ENCODE measurements at places on chromosomes 13 and 19.

DNA sequence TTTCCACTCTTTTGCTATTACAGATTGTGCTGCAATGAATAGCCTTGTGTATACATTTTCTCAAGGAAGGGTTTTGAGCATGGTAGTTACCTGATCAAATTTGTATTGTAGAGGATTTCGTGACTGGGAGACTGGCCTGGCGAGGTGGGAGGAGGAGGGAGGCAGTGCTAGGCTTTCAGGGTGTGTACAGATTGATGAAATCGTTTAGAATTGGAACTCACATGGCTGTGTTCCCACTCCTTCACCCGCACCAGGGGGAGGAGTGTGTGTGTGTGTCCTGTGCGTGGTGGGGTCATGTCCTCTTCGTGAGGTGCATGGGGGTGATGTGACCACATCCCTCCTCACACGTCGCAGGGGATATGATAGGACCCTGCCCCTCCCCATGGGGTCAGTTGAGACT lies 8.3 kb downstream of the PGLYRP1 start:
- no peak for DNase-seq
- no peak overlapping the region for H3K27ac ChIP-seq
- H3K27me3 ChIP-seq = peaks cover 5% of the 10 kb centered on the region
- H3K4me1 ChIP-seq = peaks cover 15% of the 10 kb centered on the region
- peak overlapping the region; percentile 29 for H3K4me3 ChIP-seq

DNA sequence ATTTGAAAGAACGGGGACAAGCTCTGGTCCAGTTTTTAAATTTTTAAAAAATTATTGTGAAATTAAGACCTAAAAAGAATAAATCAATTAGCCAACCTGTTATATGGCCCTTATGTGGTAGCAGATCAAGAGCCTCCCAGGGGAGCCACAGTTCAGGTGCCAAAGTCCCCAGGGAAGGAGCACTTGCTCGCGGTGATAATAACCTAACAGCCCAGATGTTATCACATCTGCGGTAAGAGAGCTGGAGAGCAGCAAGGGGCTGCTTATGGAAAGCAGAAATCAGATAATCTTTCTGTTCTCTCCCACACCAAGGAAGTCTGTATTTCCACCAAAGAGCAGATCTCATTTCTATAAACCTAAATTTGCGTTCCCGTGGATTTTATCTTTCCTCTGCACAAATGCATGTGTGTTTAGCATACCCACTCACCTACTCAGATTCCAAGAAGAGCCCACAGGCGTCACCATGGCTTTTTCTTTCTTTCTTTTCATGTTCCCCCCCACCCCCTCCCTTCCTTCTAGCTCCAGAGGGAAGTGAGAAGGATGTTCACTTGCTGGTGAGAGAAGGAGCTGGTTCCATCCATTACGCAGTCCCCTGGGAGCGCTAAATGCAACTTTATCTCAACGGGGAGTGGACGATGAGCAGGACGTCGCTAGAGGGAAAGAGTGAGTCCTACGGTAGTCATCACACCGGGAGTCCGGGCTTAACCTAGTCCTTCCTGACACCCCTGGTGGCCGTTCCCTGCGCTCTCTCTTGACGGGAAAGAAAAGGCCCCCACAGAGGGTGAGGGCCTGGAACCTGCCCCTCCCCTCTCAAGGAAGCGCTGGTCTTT lies 1.6 kb upstream of the POU4F1 start:
- H3K4me1 ChIP-seq = peaks cover 11% of the 10 kb centered on the region
- H3K27ac ChIP-seq = no peak overlapping the region
- no peak for DNase-seq
- no peak overlapping the region for H3K4me3 ChIP-seq

- no peak overlapping the region for H3K4me3 ChIP-seq
- no peaks in the 10 kb centered on the region for H3K27me3 ChIP-seq
- no peaks in the 10 kb centered on the region for H3K4me1 ChIP-seq
Measured at GRCh38 chr13:28624707-28625432, 34.1 kb upstream of the POMP start.

- no peak overlapping the region for H3K4me3 ChIP-seq
- H3K27ac ChIP-seq = no peak overlapping the region
- peaks cover 18% of the 10 kb centered on the region for H3K4me1 ChIP-seq
- H3K36me3 ChIP-seq = no peaks in the 10 kb centered on the region
Measured at GRCh38 chr13:46617229-46617721, 64.3 kb downstream of the LRCH1 start.

DNA sequence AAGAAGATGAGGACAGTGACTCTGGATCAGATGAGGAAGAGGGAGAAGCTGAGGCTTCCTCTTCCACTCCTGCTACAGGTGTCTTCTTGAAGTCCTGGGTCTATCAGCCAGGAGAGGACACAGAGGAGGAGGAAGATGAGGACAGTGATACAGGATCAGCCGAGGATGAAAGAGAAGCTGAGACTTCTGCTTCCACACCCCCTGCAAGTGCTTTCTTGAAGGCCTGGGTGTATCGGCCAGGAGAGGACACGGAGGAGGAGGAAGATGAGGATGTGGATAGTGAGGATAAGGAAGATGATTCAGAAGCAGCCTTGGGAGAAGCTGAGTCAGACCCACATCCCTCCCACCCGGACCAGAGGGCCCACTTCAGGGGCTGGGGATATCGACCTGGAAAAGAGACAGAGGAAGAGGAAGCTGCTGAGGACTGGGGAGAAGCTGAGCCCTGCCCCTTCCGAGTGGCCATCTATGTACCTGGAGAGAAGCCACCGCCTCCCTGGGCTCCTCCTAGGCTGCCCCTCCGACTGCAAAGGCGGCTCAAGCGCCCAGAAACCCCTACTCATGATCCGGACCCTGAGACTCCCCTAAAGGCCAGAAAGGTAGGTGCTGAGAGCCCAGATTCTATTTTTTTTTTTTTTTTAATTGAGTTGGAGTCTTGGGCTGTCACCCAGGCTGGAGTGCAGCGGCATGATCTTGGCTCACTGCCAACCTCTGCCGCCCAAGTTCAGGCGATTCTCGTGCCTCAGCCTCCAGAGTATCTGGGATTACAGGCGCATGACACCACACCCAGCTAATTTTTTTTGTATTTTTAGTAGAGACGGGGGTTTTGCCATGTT lies 2.3 kb downstream of the PPP1R15A start:
- H3K27me3 ChIP-seq = no peaks in the 10 kb centered on the region
- H3K4me3 ChIP-seq = peak overlapping the region; percentile 100
- H3K36me3 ChIP-seq = peaks cover 22% of the 10 kb centered on the region

DNA sequence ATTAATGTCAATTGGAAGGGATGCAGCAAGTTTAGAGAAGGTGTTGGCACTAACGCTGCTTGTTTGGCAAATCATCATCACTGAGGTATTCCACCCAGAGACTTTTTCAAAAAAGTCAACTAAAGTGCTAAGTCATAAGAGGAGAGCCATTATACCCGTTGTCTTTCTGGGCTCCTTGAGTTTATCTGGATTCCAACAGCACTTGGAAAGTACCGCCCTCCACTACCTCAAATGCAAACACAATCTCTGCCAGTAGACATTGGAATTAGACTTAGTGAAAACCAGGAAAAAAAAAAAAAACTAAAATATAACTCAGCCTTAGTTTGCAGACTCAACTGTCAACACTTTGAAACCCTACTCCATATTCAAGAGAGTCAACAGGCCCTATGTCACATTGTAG lies 266.0 kb downstream of the ITGBL1 start:
- DNase-seq = no peak
- H3K36me3 ChIP-seq = no peaks in the 10 kb centered on the region
- no peaks in the 10 kb centered on the region for H3K4me1 ChIP-seq
- H3K27ac ChIP-seq = no peak overlapping the region
- H3K4me3 ChIP-seq = no peak overlapping the region
- no peaks in the 10 kb centered on the region for H3K27me3 ChIP-seq

DNA sequence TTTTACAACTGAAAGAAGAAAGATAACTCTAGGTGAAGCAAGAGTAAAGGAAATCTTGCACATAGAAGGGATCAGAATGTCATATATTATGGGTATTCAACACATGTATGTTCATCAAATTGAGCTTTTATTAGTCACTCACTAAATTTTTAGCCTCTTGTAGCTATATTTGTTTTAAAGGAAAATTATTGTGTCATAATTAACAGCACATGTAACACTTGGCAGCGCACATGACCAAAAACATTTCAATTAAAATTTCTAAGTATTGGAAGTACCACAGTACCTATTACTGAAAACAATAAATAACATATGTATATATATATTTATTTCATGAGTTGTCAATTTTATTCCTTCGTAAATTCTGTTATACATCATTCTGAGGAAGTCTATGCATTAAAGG lies 2800.4 kb downstream of the PCDH9 start:
- no peak overlapping the region for H3K4me3 ChIP-seq
- H3K27ac ChIP-seq = no peak overlapping the region
- no peaks in the 10 kb centered on the region for H3K4me1 ChIP-seq
- no peaks in the 10 kb centered on the region for H3K36me3 ChIP-seq

- no peaks in the 10 kb centered on the region for H3K4me1 ChIP-seq
- no peak overlapping the region for H3K27ac ChIP-seq
- no peak for DNase-seq
- H3K4me3 ChIP-seq = no peak overlapping the region
- H3K27me3 ChIP-seq = no peaks in the 10 kb centered on the region
- H3K36me3 ChIP-seq = no peaks in the 10 kb centered on the region
Measured at GRCh38 chr13:37427843-37428494, 170.6 kb downstream of the POSTN start.

DNA sequence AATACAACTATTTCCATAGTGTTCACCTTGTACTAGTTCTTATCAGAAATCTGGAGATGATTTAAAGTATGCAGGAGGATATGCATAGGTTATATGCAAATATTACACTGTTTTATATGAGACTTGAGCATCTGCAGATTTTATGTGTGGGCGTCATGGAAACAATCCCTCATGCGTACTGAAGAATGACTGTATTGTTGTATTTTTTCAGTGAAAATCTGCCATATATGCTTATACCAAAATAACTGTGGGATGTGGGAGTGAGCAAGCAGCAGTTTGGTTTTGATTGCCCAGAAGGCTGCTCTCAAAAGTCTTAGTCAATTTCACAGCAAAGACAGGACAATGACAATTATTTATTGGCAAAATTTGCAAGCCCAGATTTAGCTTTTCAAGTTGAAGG lies 238.8 kb upstream of the PCDH20 start:
- H3K27ac ChIP-seq = no peak overlapping the region
- no peaks in the 10 kb centered on the region for H3K36me3 ChIP-seq
- H3K27me3 ChIP-seq = no peaks in the 10 kb centered on the region
- no peak overlapping the region for H3K4me3 ChIP-seq

DNA sequence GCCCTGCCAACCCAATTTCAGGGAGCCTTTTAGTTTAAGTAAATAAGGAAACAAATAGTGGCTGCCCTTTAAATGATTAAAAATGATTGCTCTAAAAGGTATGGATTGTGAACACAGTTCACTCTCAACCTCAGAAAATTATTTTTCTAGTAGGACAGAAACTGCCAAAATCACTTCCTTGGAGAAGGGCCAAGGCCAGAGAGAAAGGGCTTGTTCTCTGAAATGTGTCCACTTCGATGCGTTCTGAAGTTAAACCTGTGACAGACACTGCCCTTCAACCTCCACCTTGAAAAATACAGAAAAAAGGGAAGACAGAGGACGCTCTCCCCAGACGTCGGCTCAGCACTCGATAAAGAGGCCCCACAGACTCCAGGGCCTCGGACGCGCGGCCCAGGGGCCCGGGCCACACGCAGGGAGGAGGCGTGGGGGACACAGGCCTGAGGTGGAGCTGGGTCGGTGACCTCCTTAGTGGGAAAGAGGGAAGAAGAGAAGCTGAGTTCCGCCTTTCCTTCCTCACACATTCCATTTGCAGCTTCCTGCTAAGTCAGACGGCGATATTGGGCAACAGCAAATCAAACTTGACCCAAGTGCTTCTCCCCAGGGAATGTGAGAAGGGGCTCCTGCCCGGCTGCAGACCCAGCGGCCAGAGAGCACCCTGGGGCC lies 63.6 kb downstream of the RASA3 start:
- DNase-seq = no peak
- H3K4me1 ChIP-seq = peaks cover 25% of the 10 kb centered on the region
- no peak overlapping the region for H3K27ac ChIP-seq
- no peaks in the 10 kb centered on the region for H3K36me3 ChIP-seq
- H3K27me3 ChIP-seq = no peaks in the 10 kb centered on the region

GRCh38 chr13:31798189-31798588 lies 58.9 kb downstream of the RXFP2 start:
- H3K27ac ChIP-seq = no peak overlapping the region
- H3K4me1 ChIP-seq = no peaks in the 10 kb centered on the region
- no peaks in the 10 kb centered on the region for H3K27me3 ChIP-seq
- DNase-seq = no peak

- no peak overlapping the region for H3K27ac ChIP-seq
- H3K36me3 ChIP-seq = peaks cover 18% of the 10 kb centered on the region
- no peak for DNase-seq
- no peak overlapping the region for H3K4me3 ChIP-seq
- no peaks in the 10 kb centered on the region for H3K27me3 ChIP-seq
Measured at GRCh38 chr19:5037936-5038335, 69.0 kb downstream of the KDM4B start.

- peaks cover 20% of the 10 kb centered on the region for H3K4me1 ChIP-seq
- DNase-seq = peak; percentile 70
- peaks cover 5% of the 10 kb centered on the region for H3K36me3 ChIP-seq
- no peaks in the 10 kb centered on the region for H3K27me3 ChIP-seq
- H3K27ac ChIP-seq = peak overlapping the region; percentile 70
Measured at GRCh38 chr19:34232566-34233481, 21.5 kb upstream of the GARRE1 start.

DNA sequence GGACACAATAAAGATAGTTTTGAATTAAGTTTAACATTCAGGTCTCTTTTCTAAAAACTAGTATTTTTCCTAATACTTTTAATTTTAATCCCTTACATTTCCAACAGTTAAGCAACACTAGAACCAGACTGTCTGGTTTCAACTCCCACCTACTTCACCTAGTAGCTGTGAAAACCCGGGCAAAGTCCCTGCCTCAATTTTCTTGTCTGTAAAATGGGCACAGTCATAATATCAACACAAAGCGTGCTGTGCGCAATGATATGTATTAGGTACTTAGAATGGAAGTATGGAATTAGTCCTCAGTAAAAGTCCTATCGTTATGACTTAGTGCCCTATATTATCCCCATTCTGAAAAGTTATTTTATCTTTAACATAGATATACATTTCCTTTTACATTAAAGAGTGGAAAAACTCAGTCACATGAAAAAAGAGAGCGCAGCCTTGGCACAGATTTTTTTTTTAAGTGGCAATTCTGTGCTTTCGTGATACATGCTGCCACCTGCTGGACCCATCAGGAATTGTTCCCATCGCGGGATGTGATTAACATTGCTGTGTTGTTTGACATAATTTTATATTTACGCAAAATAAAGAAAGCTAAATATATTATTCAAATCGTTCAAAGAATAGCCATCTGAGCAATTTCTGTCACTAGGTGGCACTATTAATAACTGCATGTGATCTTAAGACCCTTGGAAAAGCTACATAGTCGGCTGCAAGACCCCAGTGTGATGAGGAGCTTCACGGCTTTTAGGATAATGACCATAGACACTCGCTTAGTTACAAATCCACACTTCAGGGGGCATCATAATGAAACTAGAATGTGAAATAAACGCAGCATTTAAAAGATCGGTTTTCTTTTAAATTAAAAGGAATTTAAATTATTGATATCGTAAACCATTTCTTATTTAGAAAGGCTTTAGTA lies 59.9 kb downstream of the LIG4 start:
- peak; percentile 9 for DNase-seq
- no peaks in the 10 kb centered on the region for H3K27me3 ChIP-seq
- H3K4me1 ChIP-seq = no peaks in the 10 kb centered on the region
- no peaks in the 10 kb centered on the region for H3K36me3 ChIP-seq

GRCh38 chr19:15294561-15294990 lies 37.8 kb downstream of the BRD4 start:
- DNase-seq = no peak
- peaks cover 72% of the 10 kb centered on the region for H3K4me1 ChIP-seq
- peaks cover 19% of the 10 kb centered on the region for H3K36me3 ChIP-seq
- H3K4me3 ChIP-seq = no peak overlapping the region
- no peaks in the 10 kb centered on the region for H3K27me3 ChIP-seq

GRCh38 chr19:16368385-16369305 lies 44.0 kb downstream of the KLF2 start:
- H3K4me1 ChIP-seq = peaks cover 1% of the 10 kb centered on the region
- H3K4me3 ChIP-seq = no peak overlapping the region
- no peak overlapping the region for H3K27ac ChIP-seq
- H3K36me3 ChIP-seq = peaks cover 4% of the 10 kb centered on the region

Data from keratinocyte (primary cell).